ENCODE measurements at places on chromosomes 13 and 19.
A peak's percentile ranks its signal among the peaks of the same experiment; 100 is the strongest.

GRCh38 chr13:48415516-48415915 lies 2.6 kb upstream of the LPAR6 start:
- no peak for DNase-seq

DNA sequence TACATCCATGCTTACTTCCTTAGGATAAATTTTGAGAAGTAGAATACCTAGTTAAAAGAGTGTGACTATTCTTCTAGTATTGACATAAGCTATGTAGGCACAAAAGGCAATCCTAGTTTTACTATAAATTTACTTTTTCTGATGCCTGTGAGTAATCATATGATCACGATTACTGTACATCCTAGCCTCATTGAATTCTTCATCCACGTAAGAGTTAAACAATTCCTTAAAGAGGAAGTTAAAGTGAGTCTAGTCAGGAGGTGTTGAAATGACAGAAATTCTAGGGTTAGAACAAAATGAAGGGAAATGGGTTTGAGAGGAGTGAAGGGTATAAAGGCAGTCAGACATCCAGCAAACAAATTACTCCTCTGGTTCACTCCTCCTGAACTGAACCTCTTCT lies at the start of gene ACOD1:
Gene ACOD1 (plus strand): TSS at position 363 of the 400 bp plus-strand sequence. CDS start 48 bp downstream, outside the sequence.
- no peak for DNase-seq

DNA sequence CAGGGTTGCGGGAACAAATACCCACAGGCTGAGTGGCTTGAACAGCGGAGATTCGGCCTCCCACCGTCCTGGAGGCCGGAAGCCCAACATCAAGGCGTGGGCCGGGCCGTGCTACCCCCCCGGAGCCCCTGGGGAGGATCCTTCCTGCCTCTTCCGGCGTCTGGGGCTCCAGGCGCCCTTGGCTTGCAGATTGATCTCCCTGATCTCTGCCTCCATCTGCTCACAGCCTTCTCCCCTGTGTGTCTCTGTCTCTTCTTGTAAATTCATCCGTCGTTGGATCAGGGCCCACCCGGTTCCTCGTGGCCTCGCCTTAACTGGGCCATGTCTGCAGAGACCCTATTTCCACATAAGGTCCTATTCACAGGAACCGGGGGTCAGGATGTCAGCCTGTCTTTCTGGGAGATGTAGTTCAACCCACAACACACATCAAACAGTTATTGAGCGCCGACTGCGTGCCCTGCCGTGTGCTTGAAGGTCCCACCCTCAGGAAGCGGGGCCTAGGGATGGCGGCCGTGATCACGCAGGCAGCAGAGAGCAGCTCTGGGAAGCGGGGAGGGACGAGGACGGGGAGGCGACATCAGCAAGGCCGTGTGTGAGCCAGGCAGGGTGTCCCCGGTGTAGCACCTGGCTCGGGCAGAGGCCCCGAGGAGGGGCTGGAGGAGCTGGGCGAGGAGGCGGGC lies 21.3 kb downstream of the HCN2 start:
- DNase-seq = no peak

DNA sequence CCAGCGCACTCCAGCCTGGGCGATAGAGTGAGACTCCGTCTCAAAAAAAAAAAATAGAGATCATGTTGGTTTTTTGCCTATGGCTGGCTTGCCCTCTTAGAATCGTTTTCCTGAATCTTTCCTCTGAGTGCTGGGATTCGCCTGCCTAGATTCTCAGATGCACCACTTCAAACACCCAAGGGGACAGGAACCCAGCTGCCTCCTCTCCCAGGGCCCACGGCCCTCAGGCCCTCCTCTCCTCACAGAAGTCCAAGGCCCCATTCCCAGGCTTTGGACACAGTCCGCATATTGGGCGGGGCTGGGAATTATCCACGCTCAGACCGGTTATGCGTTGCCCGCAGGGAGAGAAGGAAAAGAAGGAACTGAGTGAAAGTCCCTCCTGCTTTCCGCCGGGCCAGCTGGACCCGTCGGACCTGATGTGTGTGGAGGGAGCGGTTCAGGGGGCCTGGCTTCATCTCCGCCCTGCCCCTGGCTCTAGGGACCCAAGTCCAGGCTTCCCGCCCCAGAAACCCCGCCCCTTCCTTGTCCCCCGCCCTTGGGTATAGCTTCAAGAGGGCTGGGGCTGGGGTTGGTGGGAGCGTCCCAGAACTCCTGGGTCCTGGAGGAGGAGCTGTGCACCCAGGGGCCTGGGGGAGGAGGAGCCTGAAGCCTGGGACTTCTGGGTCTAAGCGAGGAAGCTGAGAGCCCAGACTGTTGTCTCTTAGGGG lies 5.8 kb downstream of the PPFIA3 start:
- no peak for DNase-seq

DNA sequence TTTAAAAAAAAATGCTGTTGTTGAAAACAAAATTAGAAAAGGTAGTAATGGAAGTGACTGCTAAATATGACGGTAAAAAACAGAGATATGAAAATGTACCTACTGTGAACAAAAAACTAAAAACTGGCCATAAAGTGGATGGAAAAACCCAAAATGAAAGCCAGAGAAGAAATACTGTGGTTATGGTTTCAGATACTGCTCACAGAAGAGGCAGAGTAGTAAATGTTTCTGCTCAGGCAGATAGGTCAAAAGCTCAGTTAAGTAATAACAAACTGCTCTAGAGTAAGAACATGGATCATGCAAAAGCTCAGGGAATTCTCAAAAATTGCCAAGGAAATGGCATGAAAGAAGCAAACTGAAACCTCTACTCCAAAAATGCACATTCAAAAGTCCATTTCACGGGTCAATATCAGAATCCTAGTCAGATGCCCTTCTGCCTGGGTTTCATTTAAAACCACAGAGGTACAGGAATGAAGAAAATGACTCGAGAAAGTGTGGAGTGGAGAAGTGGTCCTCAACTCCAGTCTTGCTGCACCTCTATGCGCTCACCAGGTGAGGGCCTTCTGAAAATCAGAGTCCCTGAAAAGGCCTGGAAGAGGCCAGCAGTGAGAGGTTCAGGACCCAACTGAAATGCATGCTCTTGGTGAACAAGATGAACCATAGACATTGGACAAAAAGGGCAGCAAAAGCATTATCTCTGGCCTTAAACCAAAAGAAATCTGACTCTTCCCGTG lies 315.0 kb upstream of the SPRY2 start:
- DNase-seq = no peak

- DNase-seq = no peak
Observed at GRCh38 chr13:101584331-101584730, 131.9 kb downstream of the ITGBL1 start.

- DNase-seq = no peak
Observed at GRCh38 chr13:99414048-99414995, 87.0 kb upstream of the TM9SF2 start.

GRCh38 chr19:53192771-53193534 lies at the start of gene ZNF665:
Gene ZNF665, minus strand, starts transcription at chr19:53193358. Its CDS starts 10,460 bp downstream, at chr19:53182898.
- DNase-seq = peak; percentile 32

DNA sequence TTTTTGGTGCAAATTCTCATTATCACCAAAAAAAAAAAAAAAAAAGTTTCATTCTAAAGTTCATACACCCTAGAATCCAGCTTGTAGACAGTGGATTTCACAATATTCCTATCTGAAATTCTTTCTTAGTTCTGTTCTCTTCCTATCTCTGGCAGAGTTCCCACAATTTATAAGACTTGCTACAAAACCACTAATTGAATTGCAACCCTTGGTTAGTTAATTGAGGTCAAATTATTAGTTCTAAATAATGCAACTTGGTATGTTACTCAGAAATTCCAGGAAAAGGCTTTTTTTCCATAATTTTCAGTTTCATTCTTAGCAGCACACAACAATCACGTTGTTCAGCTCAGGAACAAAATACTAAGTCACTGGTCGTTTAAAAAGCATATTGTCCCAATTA lies 58.5 kb downstream of the SPATA13 start:
- no peak for DNase-seq

DNA sequence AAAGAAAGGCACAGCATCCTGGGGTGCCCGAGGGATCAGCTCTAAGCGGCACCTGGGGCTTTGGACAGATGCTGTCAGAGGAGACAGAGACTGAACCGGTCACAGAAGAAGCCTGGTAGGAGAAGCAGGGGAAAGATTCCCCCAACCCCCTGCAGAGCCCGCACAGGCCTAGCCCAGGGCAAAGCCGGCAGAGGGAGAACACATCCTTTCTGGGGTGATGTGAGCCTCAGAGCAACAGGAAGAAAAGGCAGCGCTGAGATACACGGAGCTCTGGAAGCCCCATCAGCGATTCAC lies 101.2 kb downstream of the CRYL1 start:
- DNase-seq = no peak

DNA sequence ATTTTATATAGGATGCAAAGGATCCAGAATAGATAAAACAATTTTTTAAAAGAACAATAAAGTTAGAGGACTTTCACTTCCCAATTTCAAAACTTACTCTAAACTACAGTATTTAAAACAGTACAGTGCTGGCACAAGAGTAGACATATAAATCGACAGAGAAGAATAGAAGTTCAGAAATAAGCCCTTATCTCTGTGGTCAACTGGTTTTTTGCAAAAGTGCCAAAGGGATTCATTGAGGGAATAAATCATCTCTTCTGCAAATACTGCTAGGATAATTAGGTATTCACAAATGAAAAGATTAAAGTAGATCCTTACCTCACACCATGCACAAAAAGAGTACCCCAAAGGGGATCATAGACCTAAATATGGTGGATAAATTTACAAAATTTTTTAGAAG lies 431.0 kb upstream of the HTR2A start:
- no peak for DNase-seq

DNA sequence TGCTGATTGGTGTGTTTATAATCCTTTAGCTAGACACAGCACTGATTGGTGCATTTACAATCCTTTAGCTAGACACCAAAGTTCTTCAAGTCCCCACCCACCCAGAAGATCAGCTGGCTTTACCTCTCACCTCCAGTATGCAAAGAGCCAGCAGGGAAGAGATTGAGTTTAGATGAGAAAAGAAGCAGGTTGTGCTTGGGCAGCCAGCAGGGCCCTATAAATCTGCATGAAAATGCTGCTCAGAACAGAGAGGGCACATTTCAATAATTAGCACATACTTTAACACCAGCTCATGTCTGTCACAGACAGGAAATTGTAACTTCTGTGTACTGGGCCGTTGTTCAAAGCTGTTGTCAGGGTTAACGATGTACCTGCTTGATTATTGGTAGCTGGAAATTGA lies 1204.3 kb downstream of the UQCRFS1 start:
- DNase-seq = no peak

- DNase-seq = no peak
Observed at GRCh38 chr13:70255406-70255991, 147.2 kb upstream of the KLHL1 start.

- DNase-seq = no peak
Observed at GRCh38 chr19:13938301-13939064, at the start of gene PODNL1. Gene PODNL1, minus strand, starts transcription at chr19:13938417. Its CDS starts 236 bp downstream, at chr19:13938181.

- DNase-seq = peak; percentile 49
Observed at GRCh38 chr19:18340190-18340989, at the start of gene PGPEP1. Gene PGPEP1, plus strand, starts transcription at chr19:18340598. Its CDS starts 84 bp downstream, at chr19:18340682.

- DNase-seq = no peak
Observed at GRCh38 chr13:49472186-49472585, 23.6 kb upstream of the PHF11 start.

GRCh38 chr19:17156947-17157302 lies 58.2 kb upstream of the USE1 start:
- DNase-seq = no peak

- no peak for DNase-seq
Observed at GRCh38 chr13:82224806-82225205, 1657.5 kb downstream of the SLITRK1 start.

DNA sequence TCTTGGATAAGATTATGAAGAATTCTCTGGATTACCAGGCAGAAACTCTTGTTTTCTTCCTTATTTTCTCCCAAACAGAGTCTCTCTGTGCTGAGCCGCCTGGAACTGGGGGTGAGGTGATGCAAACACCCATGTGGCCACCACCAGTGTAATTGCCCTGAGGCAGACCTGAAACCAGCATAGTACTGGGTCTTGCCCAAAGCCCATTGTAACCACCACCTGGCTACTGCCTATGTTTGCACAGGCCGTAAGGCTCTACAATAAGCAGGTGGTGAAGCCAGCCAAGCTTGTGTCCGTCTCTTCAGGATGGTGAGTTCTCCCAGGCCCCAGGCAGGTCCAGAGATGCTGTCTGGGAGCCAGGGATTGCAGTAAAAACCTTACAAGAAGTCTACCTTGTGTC lies 18.9 kb upstream of the KBTBD7 start:
- no peak for DNase-seq

DNA sequence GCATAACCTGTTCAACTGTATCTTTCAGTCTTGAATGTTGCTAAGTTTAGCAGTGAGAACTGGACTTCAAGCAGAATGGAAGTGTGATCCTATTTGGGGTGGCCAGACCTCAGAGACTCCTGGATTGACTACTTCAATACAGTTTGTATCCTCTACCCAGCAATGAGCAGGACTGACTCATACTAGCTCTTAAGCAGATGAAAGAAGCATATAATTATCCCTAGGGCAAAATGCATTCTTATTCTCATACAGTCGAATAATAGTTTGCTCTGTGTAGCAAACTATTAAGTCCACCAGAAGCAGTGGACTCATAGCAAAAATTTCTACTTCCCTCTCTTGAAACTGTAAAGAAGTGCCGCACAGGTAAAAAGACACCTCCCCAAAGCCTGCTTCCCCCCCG lies 46.4 kb upstream of the FAM216B start:
- no peak for DNase-seq

GRCh38 chr13:45225370-45225769 lies 24.5 kb upstream of the KCTD4 start:
- no peak for DNase-seq

- DNase-seq = no peak
Observed at GRCh38 chr13:37212826-37213225, 107.4 kb upstream of the CSNK1A1L start.

DNA sequence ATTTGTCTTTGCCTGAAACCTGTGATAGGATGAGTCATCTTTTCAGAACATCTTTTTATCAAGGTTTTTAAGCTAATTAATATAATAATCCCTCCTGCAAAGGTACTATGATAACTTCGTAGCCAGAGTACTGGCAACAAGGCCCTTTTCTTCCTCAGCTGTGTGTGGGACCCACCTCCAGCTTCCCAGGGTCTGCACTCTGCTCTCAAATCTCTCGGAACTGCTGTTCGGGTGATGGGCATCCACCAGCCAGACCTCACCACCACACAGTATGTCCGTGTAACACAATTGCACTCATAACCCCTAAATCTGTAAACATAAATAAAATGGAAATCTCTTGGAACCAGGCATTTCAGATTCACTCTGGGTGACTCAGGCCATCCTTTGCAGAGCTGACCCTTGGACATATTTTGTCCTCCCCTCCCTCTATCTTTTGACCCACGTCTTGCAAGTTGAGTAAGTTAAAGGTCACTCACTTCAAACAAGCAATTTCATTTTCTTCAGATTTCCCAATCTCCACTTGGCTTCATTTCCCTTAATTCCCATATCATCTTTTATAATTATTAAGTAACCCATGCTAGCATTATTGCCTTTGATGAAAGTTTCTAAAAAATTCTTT lies 29.5 kb downstream of the COL4A1 start:
- DNase-seq = no peak

DNA sequence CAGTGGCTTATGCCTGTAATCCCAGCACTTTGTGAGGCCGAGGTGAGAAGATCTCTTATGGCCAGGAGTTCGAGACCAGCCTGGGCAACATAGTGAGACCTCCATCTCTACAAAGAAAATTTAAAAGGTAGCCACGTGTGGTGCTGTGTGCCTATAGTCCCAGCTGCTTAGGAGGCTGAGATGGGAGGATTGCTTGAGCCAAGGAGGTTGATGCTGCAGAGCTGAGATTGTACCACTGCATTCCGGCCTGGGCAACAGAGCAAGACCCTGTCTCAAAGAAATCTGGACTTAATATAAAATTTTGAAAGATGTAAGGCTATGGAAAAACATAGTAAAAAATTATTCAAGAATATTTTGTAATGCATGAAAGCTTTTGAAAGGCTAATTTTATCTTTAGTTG lies 65.3 kb upstream of the RNF113B start:
- DNase-seq = no peak

GRCh38 chr13:98613591-98613990 lies 36.7 kb upstream of the STK24 start:
- DNase-seq = no peak

- peak; percentile 32 for DNase-seq
Observed at GRCh38 chr19:7904074-7905020, 670 bp downstream of the MAP2K7 start.
